ENCODE measurements at places on chromosomes 2 and 18.

DNA sequence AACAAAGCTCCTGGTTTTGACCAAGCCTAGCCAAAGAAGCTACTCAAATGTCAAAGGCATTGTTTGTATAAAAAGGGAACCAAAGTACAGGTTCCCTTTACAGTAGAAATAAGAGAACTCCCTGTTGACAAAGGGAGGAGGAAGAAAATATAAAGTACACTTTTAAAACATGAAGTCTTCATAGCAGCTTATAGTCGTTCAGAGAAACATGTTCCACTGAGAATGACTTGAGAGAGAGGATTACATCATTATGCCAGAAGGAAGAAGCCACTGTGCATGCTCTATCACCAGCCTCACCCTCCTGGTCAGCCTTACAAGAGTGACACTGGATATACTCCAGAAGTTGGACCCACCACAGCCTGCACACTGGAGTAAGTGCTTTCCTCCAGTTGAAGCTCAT, 2.5 kb upstream of the DHRS9 start:
- no peak for DNase-seq

DNA sequence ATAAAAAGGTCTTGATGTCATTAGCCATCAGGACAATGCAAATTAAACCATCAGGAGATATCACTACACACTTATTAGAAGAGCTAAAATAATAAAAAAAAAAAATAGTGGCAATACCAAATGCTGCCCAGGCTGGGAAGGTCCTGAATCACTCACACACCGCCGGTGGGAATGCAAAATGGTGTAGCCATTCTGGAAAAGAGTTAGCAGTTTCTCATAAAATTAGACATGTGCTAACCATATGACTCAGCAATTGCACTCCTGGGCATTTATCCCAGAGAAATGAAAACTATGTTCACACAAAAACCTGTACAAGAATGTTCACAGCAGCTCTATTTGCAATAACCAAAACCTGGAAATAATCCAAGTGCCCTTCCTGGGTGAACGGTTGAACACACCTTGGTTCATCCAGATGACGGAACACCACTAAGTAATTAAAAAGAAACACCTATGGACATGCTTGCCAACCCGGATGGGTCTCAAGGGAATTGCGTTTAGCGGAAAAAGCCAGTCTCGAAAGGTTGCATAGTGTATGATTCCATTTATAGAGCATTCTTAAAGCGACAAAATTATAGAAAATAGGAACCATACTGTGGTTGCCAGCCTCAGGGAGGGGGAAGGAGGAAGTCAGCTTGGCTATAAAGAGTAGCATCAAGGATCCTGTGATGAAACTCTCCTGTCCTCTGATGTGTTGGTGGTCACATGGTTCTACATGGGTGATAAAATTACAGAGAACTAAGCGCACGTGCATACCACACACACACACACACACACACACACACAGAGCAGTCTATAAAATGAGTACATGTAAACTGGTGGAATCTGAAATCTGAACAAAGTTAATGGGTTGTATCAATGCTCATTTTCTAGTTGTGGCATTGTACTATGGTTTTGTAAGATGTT, 4.6 kb downstream of the MBP start:
- DNase-seq, result peak; percentile 89

GRCh38 chr18:23438608-23439366, 14.3 kb upstream of the RIOK3 start:
- no peak for DNase-seq

DNA sequence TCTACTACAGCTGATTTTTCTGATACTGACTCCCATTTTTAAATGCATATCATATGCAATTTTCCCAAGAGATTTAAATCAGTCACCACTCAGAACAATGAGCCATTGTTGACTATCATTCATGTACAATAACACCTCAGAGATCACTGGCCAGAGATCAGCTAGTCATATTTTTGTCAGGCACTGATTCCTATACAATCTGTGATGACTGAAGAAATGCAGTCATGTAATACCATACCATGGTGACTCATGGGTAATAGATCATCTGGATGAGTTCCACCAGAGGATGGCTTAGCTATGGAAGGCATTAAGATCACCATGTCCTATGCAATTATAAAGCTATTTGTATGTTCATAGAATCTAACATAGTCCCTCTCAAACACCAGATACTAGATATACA, 285.7 kb upstream of the DCC start:
- no peak for DNase-seq

- DNase-seq, result peak; percentile 69
Observed at GRCh38 chr2:182280118-182280517, 146.7 kb downstream of the PDE1A start.

DNA sequence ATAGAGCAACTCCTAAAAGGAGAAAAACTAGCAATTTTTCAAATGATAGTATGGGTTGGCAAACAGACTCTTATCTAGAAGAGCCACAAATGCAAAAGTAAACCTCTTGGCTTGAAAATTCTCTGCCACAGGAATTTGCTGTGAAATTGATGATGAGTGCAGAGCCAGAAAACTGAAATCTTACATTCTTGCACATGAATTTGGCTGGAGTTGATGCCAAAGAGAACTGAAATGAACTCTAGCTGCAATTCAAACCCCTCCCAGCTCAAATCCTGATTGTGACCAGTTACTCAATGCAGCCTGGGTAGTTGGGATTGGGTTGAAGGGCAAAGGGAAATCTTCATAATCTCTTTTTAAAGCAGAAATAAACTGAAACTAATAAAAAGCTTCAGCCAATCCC, 266.6 kb downstream of the PDE11A start:
- DNase-seq, result no peak

GRCh38 chr18:73286584-73286983, 418.8 kb upstream of the NETO1 start:
- DNase-seq, result no peak

- peak; percentile 76 for DNase-seq
Observed at GRCh38 chr18:55243857-55244256, 284.6 kb upstream of the CCDC68 start.

GRCh38 chr2:168201584-168202116, 45.7 kb downstream of the STK39 start:
- no peak for DNase-seq

DNA sequence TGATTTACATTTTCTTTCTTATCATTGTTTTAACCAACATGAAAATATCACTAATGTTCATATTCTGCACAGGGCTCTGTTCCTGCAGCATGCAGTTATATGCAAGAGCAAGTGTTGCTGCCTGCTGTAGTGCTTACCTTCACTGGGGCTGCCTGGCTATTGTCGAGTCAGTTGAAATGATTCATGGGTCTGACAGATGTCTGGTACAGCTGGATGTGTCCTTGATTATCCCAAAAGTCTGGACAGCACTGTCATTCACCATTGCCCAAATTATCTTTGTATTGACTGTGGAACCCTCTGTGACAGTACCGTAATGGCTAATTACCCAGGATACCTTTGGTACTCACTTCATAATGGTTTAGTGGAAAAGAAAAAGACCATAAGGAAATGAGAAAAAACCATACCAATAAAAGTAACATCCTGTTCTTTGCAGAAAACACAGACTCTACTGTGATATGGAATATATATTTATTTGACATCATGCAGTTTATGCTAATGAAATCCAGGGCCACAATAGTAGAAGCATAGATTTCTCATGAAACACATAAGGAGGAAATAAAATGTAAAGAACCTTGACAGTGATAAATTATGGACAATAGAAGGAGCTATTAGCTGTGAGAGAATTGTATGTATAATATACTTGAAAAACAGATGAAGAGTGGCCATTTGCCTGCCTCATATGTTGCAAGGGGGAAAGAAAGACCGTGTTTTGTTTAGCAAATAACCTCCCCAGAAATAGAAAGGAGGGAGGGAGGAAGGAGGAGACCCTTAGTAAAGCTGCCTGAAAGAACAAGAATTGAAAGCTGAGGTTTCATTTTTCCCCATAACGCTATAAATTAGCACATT, 249.8 kb upstream of the ATP5MC3 start:
- no peak for DNase-seq

- no peak for DNase-seq
Observed at GRCh38 chr2:132403146-132403545, 13.5 kb upstream of the GPR39 start.

GRCh38 chr2:71150082-71150816, 19.8 kb downstream of the MPHOSPH10 start:
- DNase-seq, result no peak

DNA sequence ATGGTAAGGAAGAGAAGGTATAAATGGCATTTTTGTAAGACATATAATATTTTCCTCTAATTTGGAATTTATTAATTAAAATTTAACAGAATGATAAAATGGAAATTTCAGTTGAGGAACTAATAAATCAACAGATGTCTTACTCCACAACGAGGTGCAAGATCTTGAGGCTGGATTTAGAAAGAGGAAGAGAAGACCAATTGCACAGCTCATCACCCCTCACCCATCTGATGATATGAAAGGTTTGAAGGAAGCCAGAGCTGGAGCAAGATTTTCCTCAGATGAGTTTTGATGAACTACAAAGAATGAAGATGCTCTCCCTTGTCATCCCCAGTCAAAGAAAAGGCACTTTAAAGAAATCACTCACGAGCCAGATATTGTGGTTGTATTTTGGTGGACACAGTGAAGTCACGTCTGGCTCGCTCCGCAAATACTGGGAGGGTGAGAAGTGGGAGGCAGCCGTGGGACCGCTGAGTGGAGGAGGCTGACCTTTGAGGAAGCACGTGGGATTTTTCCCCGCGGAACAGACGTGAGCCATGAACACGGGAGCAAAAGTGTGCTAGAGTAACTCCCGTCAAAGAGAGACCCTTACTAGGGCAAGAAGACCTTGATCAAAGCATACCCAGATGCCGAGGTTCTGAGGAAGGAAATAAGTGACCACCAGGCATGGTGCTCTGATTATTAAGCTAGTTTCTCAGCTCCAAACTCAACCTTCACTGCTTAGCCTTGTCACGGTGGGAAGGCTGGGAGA, 511.4 kb downstream of the RNF144A start:
- no peak for DNase-seq

DNA sequence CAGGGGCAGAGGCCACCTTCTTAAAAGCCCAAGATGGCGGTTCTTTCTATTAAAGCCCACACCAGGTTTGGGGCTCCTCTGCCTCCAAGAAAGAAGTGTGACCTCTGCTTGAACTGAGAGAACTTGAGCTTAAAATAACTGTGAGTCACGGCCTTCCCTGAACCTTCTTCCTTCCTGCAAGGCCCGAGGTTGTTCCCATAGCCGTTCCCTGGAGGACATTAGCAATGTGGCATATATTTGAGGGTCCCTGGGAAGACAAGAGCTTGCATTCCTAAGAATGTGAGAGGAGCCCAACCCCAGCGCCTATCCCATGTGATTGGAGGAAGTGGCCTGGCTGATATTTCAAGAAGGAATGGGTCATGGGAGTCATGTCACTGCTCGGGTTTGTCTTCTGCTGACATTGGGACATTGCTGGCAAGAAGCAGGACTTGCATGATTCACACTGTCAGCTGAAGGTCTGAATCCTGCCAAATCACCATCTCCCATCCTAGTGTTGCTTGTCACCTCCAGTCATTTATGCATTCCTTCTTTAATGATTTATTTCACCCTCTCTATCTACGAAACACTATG, 168.1 kb downstream of the TRIB2 start:
- DNase-seq, result peak; percentile 54

DNA sequence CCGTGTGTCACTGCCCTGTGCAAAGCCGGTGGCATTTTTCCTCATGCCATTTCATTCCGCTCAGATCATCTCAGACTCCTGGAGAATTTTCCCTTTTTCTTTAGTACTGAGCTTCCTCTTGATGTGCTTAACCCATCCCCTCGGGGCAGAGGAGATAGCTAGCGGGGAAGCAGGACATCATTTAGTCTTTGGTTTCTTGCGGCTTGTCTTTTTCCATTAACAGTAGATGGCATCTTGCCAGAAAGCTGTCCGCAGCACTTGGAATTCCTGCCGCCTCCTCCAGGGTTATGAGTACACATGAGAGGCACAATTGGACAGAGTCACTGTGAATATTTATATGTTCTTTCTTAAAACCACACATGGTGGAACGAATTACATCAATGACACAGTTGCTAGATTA, 226.6 kb downstream of the ALPK2 start:
- DNase-seq, result no peak

DNA sequence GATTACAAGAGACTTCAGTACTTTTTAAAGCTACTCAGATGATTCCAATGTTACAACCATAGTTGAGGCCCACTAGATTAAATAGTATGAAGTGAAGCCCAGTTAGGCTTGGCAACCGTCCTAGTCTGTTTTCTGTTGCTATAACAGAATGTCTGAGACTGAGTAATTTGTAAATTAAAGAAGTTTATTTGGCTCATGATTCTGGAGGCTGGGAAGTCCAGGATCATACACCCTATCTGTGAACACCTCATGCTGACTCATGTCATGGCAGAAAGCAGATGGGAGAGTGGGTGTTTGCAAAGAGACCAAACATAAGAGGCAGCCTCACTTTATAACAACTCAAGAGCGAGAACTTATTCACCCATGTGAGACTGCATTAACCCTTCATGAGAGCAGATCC, 63.1 kb downstream of the CCDC150 start:
- no peak for DNase-seq

DNA sequence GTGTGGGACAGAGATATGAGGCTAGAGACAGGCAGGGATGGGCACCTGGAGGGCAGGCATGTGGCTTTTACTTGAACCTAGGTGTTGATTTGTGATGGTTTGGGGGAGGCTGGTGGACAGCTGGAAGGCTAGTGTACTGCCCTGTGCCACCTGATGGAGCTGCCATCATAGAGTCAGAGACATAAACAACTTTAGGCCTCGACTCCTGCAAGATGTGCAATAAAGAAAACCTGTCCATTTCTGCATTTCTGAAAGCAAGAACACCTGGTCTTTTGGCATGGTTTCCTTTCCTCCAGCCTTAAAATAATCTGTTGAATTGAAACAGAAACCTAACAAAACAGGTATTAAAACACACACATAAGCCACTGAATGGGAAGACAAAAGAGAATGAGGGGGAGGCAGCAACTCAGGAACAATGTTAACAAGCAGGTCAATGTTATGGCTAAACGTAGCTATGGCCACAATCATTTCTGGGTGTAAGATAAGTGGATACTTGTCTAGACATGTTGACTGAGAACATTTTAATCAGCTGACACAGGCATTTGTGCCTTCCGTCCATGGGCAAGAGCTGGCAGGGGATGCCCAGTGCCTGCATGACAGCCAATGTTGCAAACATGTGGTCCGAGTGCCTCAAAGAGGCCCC, 87.8 kb downstream of the KCTD1 start:
- peak; percentile 38 for DNase-seq

DNA sequence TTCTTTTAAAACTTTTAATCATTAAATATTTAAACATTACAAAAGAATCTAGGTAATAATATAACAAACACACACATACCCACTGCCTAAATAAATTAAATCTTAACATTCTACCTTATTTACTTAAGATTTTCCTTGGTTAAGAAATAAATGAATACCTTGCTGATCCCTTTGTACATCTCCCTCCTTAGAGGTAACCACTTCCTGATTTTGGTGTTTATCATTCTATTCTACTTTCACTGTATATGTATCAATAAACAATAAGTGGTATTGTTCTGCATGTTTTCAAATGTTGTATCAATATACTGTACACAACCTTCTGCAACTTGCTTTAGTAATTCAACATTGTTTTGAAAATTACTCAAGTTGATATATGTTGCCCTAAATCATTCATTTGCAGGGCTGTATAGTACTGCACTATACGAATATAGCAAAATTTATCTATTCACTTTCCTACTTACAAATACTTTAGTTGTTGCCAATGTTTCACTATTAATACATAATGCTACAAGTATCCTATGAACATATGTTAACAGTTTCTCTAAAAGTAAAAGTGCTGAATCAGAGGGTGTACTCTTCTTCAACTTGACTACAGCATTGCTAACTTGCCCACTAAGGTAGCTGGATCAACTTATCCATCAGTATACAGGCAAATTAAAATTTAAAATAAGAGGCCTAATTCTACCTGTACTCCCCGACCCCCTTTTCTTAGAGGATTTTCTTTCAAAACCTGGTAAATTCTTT, 65.8 kb downstream of the MEMO1 start:
- DNase-seq, result no peak

GRCh38 chr2:201403880-201404279, 46.7 kb upstream of the FLACC1 start:
- DNase-seq, result peak; percentile 52
